ENCODE measurements at places on chromosomes 7 and 10.

- DNase-seq, result no peak
Observed at GRCh38 chr7:148727501-148728278, 29.0 kb downstream of the CUL1 start.

GRCh38 chr7:156096771-156097538 is 284.7 kb upstream of the SHH start:
- DNase-seq, result no peak

DNA sequence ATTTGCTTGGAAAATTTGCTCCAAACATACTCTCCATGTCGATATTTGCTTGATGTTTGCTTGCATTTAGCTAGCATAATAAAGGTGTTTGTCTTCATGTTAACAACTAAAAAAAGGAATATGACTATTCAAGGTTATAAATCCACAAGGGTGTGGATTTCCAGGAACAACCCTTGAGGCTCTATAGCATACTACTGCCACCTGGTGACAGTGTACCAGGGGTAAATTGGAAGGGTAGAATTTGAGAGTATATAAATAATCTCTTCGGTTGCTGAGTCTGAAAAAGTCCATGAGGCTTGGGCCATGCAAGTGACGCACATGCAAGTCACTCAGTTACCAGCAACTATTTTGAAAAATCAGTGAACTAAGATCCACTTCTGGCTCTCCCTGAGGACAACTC is 68.4 kb downstream of the SLIT1 start:
- no peak for DNase-seq

DNA sequence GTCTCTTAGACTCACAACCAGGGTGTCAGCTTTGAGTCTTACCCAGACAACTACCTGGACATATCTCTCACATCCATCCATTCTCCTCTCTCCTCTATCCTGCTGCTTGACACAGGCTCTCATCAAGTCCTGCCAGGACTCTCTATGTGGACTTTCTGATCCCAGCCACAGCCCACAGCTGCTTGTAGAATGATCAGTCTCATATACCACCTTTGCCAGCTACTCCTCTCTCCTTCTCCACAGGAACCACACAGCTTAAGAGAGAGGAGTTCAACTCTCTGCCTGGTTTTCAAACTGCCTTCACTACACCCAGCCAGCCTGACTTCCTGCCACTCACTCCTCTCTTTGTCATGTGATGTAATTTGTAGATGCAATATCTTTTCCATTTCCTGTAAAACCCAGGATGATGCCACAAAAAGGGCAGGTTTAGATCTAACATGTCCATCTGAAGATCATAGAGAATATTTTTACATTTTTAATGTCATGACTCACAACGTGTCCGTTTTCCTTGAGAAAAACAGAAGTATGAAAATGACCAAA is 154.0 kb downstream of the RAB11FIP2 start:
- DNase-seq, result no peak

GRCh38 chr7:135708041-135708440 is 19.9 kb downstream of the SLC13A4 start:
- no peak for DNase-seq

- DNase-seq, result no peak
Observed at GRCh38 chr7:100372256-100372655, 1.0 kb upstream of the PILRA start.

GRCh38 chr7:14900051-14900450 is 2.5 kb downstream of the DGKB start:
- no peak for DNase-seq

DNA sequence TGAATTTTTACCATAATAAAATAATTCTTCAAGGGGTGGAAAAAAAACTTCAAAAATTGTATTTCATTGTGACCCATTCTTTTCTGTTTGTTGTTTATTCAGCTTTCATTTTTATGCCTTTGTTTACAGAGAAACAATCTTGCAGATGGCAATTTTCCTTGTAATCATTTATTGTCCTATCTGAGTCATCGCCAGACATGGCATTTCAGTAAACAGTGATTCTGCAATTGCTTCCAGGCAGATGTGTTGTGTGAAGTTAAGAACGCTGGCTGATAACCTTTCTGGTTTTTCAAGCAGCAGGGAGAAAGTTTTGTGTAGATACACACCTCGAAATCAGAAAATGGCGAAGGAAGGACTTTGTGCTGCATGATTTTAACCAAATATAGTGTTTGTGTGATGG is 80.7 kb upstream of the RPA3 start:
- no peak for DNase-seq

- DNase-seq, result no peak
Observed at GRCh38 chr7:26987338-26987737, 108.5 kb downstream of the HOXA1 start.

DNA sequence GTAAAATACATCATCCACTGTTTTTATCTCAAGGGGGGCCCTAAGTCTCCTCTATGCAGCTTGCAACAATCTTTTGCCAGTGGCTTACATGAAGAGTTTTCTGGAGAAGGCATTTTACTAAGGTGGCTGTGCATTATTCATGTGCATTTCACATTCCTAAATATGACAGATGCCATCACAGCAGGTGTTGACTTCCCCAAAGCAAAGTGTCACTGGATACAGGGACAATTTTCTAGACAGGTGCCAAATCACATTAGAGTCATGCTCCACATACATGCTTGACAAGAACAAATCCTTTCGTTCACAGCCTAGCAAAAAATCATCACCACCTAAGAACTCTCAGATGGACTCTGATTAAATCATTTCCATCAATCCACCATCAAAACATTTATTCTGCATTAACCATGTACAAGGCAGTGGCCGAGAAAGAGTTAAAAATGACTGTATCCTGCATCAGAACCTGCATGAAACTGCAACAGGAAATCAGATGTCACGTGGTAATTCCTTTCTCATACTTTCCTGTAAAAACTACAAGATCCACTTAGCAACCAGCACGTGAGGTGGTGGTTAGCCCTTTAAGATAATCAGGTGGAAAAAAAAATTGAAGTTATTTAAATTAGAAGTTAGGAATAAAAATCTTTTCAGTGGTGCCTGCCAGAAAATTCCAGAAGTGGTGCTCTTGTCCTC is 88.2 kb upstream of the AFAP1L2 start:
- no peak for DNase-seq

- DNase-seq, result no peak
Observed at GRCh38 chr7:77687747-77688144, 8.5 kb upstream of the RSBN1L start.

GRCh38 chr10:111338035-111338434 is 261.2 kb downstream of the ADRA2A start:
- DNase-seq, result no peak
